Erythroblast (primary cell): ENCODE measurements at places on chromosomes 2 and 18.

DNA sequence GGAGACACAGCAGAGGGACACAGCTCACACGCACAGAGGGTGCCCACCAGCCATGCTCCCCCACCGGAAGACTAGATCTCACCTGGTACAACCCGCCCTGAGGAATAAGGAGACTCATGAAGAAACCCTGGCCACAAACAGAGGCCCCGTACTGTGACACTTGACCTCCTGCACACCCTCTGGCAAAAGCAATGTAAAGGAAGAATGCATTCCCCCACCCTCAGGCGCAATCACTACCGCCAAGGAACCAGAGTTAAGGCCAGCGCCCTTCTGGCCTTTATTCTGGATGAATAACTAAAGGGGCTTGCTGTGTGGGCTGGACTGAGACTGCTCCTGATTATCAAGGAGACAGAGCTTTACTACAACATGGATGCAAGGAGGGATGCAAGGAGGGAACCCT lies 509.2 kb upstream of the SPHKAP start:
- DNase-seq: no peak

DNA sequence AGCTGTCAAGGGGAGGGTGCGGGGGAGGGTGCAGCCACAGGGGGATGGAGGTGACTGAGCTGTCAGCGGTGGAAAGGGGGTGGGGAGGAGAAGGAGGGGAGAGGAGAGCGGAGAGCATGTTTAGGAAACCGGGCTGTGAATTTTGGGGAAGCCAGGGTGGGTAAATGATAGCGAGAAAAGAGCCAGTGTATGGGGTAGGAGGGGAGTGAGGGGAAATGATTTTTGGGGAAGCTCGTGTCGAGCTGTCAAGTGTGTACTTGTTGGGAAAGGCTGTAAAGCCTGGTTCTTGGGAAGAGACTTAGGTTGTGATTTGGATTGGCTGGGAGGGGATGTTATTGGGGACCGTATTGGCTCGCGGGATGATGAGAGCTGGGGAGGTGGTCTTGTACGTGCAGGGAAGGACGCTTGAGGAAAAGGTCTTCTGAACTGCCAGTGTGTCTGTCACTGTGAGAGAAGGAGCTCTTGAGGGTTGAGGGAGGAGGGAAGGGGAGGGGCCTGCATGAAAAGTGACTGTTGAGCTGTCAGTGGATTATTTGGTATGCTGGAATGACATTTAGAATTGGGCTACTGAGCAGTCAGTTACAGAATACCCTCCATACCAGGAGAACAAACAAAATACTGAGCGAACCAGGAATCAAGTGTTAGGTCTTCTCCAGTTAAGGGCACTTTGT lies 1.0 kb downstream of the UBR3 start:
- peak; percentile 82 for DNase-seq

DNA sequence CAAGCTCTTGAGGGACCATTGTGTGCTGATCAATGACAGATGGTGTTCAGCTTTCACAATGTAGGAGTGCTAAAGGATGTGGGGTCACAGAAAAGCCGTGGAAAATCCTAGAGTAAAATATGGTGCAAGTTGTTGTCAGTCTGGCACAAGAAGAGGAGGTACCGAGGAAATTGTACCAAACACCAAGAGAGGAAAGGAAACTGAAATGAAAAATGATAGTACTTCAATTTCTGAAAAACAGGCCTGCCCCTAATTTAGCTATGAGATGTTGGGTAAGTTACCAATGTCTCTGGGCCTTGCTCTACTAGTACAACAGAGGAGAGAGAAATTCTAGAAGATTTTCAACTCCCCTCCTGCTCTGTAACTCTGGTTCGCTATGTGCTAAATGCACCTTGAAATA lies 78.8 kb upstream of the PELI1 start:
- no peak for DNase-seq

DNA sequence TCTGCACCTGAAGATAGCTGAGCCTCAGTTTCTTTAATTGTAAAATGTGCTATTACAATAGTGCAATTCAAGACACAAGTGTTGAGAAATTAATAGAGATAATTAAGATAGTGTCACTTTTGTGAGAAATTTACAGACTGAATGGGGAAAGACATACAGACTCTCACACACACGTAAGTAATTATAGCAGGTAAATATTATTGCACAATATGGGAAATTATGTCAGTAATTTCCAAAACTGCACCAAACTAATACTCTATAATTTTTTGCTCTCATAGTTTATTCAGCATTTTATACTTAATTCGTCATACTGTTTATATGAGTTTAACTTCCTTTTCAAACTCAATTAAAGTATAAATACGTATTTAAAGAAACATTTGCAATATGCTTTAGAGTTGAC lies 124.9 kb upstream of the GYPC start:
- DNase-seq: no peak

DNA sequence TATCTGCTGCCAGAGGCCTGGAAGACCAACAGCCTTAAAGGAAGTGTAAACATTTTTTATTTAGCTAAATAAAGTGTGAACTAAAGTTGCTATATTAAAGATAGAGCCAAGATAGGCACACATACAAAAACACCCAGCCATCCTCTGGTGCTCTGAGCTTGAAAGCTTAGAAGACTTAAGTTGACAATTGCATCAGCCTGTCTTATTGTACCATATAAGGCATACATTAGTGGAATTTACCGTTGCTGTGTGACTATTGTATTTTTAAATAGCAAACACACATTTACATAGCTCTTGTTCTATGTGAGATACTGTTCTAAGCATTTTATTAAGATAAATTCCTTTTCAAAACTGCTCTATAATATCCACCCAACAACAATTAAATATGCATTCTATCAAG lies 736.6 kb upstream of the ZEB2 start:
- no peak for DNase-seq

DNA sequence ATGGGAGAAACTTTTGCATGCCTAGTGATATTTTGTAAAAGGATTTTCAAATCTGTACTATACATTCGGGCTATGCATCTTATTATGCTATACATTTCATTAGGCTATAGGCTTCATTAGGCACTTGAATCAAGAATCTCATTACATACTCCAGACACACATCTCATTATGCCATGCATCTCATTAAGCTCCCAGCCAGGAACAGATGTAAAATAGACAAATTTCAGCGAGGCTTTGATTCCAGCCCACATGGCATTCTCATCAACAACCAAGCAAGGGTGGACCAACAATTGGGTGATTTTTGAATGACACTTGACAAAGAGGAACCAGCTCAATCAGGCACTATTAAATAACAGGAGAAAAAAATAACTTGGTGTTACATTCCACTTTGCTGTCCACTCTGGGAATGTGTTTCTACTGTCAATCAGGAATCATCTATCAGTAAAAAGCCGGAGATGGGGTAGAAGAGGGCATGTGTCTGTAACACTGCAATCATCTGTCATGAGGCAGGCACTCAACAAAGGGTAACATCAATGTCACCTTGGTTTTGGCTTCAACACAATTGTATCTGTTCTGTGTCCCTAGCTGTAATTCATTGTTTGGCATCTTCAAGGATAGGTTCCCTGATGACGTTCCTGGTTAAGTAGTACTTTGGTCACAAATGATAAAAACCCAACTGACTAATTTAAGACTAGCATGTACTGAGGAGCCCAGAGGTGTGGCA lies 498.6 kb downstream of the EPHA4 start:
- DNase-seq: no peak

DNA sequence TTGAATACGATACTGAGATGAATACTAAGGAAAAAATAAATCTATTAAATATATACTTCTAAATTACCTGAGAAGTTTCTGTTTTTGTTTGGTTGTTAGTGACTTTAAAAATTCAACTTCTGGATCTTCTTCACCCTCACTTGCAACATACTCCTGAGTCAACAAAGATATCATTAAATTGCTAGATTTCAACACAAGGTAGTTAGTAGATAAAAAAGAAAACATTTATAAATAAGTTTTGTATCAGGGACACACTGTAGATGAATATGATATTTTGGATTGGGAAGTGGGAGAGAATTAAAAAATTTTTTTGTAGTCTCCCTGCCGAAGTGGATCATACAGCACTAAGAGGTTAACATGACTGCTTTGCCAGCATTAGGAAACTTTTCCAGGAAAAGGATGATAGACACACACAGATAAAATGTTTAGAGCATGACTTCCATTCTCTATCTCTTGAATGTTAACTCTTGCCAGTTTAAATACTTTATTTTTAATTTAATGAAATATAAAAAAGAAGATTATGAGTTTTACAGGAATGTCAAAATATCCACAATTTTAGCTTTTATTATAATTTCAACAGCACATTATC lies 15.9 kb downstream of the SP9 start:
- DNase-seq: no peak

DNA sequence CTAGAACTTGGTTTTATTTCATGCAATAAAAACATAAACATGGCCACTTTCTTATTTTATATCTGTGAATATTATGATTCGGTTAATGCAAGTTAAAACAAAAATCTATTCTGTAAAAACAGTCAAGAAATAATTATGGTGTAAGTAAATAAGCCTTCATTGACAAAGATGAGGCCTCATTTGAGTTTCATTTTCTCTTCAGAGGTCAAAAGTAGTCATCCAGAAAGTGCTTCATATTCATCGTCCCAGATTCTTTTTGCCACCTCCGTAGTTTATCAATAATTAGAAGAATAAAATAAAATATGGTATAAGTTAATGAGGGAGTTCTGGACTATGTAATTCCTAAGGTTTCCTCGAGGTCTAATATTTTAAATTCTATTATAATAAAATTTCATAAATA lies 19.4 kb upstream of the HNRNPA3 start:
- no peak for DNase-seq

DNA sequence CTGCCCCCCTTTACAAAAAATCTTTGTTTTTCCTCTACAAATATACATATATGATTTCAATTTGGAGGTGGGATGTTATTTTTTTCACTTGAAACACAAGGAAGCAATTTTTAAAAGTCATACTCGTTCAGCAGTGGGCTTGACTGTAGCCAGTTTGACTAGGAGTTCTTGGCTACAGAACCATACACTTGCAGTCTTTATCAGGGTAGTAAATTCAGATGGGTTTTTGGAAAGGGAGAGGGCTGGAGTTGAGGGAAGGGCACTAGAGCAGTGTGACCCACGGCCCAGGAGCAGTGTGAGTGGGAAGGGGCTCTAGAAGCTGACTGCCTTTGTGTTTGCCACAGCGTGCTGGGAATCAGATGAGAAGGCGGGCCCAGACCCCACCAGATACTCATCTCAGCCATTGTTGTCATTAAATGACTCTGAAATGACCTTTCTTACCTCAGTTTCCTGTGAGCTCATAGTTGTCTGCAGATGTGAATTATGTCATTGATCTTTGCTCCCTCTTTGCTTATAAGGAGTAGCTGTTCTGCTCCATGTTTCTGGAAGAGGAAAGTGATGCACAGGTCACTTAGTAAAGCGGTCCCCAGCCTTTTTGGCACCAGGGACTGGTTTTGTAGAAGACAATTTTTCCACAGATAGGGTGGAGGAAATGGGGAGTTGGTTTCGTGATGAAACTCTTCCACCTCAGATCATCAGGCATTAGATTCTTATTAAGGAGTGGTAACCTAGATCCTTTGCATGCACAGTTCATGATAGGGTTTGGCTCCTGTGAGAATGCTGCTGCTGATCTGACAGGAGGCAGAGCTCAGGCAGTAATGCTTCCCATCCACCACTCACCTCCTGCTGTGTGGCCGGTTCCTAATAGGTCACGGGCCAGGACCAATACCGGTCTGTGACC lies 116.8 kb downstream of the SPTBN1 start:
- no peak for DNase-seq

DNA sequence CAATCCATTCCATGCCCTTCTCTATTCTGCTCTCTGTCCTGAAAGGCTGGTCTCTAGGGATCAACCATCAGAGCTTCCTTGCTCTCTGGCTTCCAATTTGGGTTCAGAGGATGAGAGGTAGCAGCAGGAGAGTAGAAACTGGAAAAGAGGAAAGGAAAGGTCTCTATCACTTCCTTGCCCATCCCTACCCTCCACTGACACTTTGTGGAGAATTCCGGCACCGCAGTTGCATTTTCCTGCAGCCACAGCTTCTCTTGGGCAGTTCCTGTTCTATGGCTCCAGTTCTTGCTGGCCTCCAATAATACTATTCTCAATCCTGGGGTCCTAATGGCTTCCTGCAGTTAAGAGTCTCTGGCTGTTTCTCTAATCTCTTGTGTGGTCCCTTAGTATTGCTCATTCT lies 13.3 kb upstream of the IMPACT start:
- no peak for DNase-seq

- DNase-seq: no peak
Measured at GRCh38 chr2:235232449-235233433, 261.1 kb upstream of the AGAP1 start.

DNA sequence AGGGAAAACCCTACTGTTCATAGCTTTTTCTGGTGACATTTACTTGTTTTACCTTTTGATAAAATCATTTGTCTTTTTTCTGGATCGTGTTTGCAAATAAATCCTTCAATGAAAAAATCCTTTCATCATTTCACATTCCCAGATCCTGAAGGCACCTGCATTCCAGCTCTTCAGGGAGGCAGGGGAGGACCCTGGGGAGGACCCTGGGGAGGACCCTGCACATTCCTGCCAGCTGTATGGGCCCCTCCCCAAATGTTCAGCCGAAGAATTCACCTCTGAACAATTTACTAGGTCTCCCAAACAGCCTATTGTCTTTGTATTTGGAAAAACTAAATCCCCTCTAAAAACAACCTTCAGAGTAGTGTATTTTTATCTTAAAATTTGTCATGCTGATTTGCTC lies 558.4 kb upstream of the ID2 start:
- no peak for DNase-seq

- no peak for DNase-seq
Measured at GRCh38 chr2:32678825-32679224, 51.0 kb downstream of the TTC27 start.

DNA sequence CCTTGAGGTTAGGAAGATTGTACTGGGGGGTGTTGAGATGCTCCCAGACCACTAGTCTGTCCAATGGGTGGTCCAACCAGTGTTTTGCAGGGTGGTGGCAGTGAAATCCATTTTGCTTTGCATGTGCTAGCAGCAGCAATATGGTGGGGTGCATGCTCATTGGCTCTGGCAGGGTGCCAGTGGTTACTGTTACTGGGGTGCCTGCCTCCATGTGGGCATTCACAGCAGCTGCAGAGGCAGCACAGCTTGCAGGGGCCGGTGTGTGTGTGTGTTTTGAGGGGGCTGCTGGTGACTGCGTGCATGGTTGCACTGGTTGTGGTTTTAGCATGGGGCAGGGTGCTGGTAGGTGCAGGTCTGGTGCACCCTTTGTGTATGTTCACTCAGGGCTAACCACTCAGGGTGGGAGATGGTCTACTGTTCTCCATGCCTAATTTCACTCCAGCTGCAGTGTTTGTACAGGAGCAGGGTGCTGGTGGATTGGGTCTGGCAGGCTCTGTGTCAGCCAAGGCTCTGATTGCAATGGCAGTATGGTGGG lies 265.4 kb downstream of the NUP35 start:
- peak; percentile 2 for DNase-seq

- DNase-seq: no peak
Measured at GRCh38 chr18:63179422-63179821, 140.1 kb downstream of the BCL2 start.

GRCh38 chr18:48589797-48590519 lies 51.1 kb downstream of the CTIF start:
- DNase-seq: no peak

- no peak for DNase-seq
Measured at GRCh38 chr2:83162421-83162820, 1296.7 kb downstream of the SUCLG1 start.

- no peak for DNase-seq
Measured at GRCh38 chr2:108061439-108062042, 75.2 kb downstream of the SLC5A7 start.

GRCh38 chr2:188973641-188974040 lies 532 bp upstream of the COL3A1 start:
- DNase-seq: no peak
